NCI-H187 (cell line): ENCODE measurements at places on chromosomes 3 and 15.

- no peak for DNase-seq
These were observed 28.7 kb downstream of the RPSA start for GRCh38 chr3:39435006-39435748.

DNA sequence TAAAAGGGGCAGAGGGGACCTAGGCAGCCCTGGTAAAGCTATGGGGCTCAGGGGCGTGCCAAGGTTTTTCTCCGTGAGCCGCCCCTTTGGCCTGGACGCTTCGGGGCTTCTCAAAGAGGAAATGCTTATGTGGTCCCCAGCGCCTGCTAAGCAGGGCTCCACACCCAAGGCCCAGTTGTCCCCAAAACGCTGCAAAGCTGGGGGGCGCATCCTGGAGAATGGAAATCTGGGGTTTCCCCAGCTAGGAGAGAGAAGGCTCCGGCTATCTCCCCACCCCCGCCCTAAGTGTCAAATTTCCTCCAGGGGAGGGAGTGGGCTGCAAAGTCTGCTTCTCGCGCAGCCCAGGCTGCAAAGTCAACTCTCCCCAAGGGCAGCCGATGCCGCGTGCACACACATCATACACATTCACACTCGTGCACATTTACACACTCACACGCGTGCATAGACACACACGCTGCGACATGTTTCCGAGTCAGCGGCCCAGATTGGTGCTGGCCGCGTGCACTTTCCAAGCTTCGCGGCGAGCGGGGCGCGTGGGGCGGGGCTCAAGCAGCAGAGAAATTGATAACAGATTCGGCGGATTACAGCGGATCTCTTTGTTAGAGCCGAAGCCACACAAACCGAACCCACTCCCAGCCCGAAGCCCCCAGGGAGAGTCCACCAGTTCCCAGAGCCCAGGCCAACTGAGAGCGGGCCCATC, 4.5 kb downstream of the WNT5A start:
- no peak for DNase-seq

GRCh38 chr15:92810418-92811138, 89.5 kb upstream of the CHD2 start:
- DNase-seq = peak; percentile 70

DNA sequence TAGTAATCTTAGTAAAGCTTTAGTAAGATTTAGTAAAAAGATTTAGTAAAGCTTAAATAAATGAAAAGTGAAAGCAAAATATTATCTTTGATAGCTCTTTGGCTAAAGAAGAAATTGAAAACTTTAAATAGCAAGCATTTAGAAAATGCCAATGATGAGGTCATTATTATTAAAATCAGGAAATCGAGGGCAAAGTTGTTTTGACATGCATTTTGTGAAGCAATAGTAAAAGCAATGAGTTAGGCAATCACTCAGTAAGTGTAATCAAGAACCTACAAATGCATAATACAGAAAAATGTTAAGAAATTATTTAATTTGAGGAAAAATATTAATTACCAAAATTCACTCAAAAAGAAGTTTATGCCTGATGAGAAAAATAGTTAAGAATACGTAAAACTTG, 280.3 kb upstream of the MME start:
- DNase-seq = no peak

DNA sequence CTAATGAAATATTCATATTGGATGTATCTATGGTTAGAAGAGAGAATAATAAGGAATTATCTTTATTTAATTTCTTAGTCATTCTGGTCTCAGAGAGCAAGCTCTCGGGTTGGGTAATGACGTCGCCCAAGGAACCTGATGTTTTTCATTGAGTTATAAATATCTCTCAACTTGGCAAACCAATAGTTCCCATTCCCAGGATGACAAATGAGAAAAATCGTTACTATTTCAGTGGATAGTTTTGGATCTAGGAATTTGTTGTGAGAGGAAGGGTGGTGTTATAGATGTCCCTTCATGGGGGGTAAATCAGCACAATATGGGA, 162.9 kb upstream of the NR2E3 start:
- DNase-seq = no peak

DNA sequence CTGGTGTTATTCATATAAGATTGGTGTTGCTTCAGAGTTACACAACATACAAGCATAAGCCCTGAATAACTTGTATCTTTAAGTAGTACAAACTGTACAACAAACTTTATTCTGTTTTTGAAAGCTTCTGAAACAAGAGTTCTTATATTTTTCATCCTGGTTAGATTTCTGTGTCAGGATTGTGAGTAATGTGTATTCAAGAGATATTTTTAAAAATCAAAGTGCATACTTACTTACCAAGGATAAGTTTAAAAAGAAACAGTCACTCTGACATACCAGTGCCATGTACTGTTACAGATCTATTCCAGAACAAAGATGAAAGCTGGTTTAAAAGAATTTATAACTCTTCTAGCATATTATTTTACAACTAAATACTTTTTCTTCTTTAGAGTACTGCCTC, 755.1 kb downstream of the ZPLD1 start:
- DNase-seq = no peak

DNA sequence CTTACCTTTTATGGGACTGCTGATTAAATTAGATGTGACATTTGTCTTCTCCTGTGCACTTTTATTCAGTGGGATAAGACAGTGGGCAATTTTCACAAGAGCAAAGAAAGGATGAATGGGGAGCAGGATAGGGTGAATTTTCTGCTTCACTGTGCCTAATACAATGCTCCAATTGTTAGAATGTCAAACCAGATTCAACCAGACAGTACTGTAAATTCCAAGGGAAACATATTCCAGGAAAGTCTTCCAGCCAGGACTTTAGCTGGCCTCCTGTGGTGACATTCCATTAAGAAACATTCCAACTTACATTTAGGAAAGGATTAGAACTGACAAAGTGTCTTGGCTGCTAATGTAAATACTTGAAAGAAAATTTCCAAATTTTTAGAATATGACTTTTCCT, 100.1 kb upstream of the PROK2 start:
- no peak for DNase-seq

DNA sequence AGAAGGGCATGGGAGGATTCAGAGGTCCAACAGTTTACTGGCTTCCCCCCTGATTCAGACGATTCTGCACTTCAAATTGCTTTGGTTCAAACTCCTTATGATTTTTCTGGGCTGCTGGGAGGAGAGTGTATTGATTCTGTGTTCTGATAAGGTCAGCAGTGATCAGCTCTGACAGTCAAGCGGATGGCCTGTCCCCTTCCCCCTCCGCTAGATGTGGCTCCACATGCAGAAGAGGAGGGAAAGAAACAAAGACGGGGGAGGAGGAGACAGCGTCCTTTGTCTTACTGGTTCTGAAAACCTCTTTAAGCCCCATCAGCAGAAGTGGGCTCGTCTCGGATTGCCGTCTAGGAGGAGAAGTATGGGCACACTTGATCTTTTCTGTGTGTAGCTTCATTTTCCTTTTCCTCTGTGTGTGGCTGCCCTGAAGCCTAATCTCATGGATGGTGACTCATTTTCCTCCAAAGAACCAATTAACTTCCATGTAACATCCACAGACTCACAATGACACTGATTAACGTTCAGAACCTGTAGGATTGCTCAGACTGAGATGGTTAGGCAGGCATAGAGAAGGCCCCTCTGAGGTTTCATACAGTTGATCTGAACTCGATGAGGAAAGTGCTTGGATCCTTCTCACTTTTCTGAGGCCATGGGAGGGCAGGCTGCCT, 162.4 kb upstream of the PPP2R3A start:
- no peak for DNase-seq

DNA sequence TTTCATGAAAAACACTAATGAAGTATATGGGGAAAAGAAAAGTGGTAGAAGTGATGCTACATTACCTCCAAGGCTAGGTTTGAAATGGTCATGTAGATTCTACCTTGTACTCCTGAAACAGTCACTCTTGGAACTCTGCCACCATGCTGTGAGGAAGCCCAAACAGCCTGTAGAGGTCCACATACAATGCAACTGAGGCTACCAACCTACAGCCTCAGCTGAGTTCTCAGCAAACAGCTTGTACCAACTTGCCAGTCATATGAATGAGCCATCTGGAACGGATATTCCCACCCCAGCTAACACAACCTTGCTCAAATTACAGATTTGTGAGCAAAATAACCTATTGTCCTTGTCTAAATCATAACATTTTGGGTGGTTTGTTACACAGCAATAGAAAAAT, 193.5 kb downstream of the ULK4 start:
- no peak for DNase-seq
